Right atrium auricular region (tissue), 2 donors: ENCODE measurements at places on chromosomes 3 and 15. TPM values are rescaled to one million over a fixed set of nuclear protein-coding genes. Genes with fewer than 3 reads are reported as not detected.

- H3K4me3 ChIP-seq = peak overlapping the region; percentile 14
- H3K4me1 ChIP-seq = no peaks in the 10 kb centered on the region
- H3K36me3 ChIP-seq = no peaks in the 10 kb centered on the region
- H3K27me3 ChIP-seq = no peaks in the 10 kb centered on the region
- peak; percentile 80 for DNase-seq
- no peak overlapping the region for H3K27ac ChIP-seq
Measured at GRCh38 chr15:69394556-69395282, 19.4 kb upstream of the KIF23 start.

- H3K4me3 ChIP-seq = no peak overlapping the region
- H3K27me3 ChIP-seq = no peaks in the 10 kb centered on the region
- H3K27ac ChIP-seq = peak overlapping the region; percentile 63
- no peaks in the 10 kb centered on the region for H3K36me3 ChIP-seq
- DNase-seq = peak; percentile 90
Measured at GRCh38 chr15:89662893-89663626, 7.8 kb upstream of the KIF7 start.

- H3K4me1 ChIP-seq = peaks cover 7% of the 10 kb centered on the region
- no peaks in the 10 kb centered on the region for H3K27me3 ChIP-seq
- H3K36me3 ChIP-seq = no peaks in the 10 kb centered on the region
- H3K4me3 ChIP-seq = no peak overlapping the region
- no peak overlapping the region for H3K27ac ChIP-seq
Measured at GRCh38 chr15:56767315-56767714, 34.0 kb upstream of the ZNF280D start.

- H3K27ac ChIP-seq = no peak overlapping the region
- H3K4me1 ChIP-seq = peaks cover 67% of the 10 kb centered on the region
- no peak for DNase-seq
- H3K27me3 ChIP-seq = no peaks in the 10 kb centered on the region
Measured at GRCh38 chr3:152352554-152352953, 83.8 kb downstream of the MBNL1 start.

DNA sequence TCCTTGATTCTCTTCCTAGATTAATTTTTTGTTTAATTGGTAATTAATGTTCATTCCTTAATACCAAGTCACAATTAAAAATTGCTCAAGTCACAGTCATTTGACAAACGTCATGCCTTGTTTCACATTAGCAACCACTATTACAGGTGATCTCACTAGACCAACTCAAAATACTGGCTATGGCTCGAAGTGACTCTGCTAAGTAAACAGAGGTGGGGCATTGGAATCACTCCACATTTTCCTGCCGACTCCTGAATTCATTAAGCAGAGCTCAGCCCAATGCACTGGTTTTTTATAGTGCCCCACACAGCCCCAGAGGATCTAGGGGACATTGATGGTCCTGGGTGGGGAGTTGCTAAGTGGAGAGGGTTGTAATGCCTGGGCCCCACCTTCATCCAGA lies 201.2 kb upstream of the NSMCE3 start:
- no peak for DNase-seq
- H3K27me3 ChIP-seq = no peaks in the 10 kb centered on the region
- no peaks in the 10 kb centered on the region for H3K4me1 ChIP-seq
- H3K27ac ChIP-seq = no peak overlapping the region
- H3K4me3 ChIP-seq = no peak overlapping the region

DNA sequence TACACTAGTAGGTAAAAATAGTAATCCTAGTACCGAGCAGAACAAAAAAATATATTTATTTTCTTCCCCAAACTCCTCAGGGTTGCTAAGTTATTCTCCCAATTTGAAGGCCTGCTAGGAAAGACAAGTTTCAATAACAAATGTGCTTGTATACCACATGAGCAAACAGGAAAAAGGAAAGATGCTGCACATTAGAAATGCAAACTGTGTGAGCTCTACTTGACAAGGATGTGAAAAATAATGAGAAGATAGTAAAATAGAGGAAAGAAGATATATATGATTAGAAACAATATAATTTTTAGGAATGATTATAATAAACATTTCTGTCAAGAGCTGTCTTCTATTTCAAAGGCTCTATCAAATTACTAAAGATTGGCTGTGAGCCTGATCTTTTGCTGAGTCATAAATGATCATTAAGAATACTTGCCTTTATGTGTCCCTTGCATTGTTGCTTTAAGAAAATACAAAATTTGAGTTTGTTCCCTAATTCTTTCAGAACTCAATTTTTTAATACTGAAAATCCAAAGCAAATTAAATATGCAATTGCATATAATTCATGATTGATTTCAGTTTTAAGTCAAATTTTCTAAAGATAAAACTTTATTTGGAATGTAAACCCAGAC lies 174.2 kb downstream of the NEK10 start:
- no peaks in the 10 kb centered on the region for H3K4me1 ChIP-seq
- DNase-seq = no peak
- no peaks in the 10 kb centered on the region for H3K36me3 ChIP-seq
- no peak overlapping the region for H3K4me3 ChIP-seq
- no peak overlapping the region for H3K27ac ChIP-seq

DNA sequence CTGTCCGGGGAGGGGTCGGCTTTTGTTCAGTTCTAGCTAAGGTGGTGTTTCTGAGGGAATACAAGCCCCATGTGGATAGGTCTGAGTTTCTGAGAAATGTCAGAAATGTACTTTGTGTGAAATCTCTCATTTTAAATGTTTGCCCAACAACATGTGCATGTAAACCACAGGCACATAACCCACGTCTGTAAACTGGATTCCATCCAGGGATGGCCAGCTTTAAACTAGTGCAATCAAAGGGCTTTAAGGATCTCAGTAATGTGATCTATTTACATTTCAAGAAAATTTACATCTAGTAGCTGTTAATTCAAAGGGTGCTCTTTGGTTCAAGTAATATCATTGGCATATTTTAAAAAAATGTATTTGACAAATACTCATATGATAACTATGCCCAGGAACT lies 52.0 kb downstream of the POLR2M start:
- H3K36me3 ChIP-seq = no peaks in the 10 kb centered on the region
- no peak overlapping the region for H3K27ac ChIP-seq
- no peak overlapping the region for H3K4me3 ChIP-seq
- no peak for DNase-seq
- H3K27me3 ChIP-seq = no peaks in the 10 kb centered on the region

DNA sequence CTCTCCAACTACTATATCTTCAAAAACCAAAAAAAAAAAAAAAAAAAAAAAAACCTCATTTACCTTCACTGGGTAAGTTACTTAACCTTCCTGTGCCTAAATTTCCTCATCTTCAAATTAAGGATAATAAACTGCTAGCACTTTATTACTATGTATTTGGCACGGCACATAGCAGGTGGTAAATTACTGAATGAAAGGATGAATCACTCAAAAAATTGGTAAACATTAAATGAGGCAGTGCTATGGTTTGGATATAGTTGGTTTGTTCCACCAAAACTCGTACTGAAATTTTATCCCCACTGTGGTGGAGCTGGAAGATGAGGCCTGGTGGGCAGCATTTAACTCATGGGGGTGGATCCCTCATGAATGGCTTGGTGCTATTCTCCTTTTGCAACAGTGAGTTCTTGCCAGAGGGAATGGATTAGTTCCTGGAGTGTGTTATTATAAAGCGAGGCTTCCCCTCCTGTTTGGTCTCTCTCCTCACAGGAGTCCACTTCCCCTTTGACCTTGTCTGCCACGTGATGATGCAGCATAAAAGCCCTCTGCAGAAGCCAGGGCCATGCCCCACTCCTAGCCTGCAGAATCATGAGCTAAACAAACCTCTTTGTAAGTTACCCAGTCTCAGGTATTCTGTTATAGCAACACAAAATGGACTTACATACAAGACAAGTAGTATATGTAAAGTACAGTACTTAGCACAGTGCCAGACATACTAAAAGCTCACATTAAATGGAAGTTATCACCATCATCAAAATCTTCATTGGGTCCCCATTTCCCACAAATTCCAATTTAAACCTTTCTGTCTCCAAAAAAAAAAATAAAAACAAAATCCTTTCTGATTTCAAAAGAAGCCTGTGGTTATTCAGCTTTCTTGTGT lies 20.6 kb downstream of the DCUN1D1 start:
- no peaks in the 10 kb centered on the region for H3K27me3 ChIP-seq
- DNase-seq = no peak
- no peaks in the 10 kb centered on the region for H3K4me1 ChIP-seq
- no peak overlapping the region for H3K27ac ChIP-seq
- no peak overlapping the region for H3K4me3 ChIP-seq

Gene HCN4
- total RNA-seq = 45.3 TPM

Gene CHRNA3
- total RNA-seq = 1.7 TPM
